ENCODE measurements at places on chromosomes 2 and 18.

GRCh38 chr2:53210538-53210937, 557.1 kb upstream of the CHAC2 start:
- DNase-seq, result no peak

GRCh38 chr2:172168917-172169346, 66.2 kb upstream of the DLX2 start:
- no peak for DNase-seq

DNA sequence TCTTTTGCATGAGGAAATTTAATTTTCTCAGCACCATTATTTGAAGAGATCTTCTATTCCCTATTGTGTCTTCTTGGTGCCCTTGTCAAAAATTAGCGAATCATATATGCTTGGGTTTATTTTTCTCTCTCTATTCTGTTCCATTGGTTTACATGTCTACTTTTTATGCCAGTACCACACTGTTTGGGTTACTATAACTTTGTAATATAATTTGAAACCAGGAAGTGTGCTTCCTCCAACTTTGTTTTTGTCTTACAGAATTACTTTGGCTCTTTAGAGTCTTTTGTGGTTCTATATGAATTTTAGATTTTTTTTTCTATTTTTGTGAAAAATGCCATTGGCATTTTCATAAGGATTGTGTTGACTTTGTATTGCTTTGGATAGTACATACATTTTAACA, 17.6 kb downstream of the ALMS1 start:
- no peak for DNase-seq

GRCh38 chr2:16038621-16039020, 98.3 kb downstream of the MYCN start:
- DNase-seq, result no peak

DNA sequence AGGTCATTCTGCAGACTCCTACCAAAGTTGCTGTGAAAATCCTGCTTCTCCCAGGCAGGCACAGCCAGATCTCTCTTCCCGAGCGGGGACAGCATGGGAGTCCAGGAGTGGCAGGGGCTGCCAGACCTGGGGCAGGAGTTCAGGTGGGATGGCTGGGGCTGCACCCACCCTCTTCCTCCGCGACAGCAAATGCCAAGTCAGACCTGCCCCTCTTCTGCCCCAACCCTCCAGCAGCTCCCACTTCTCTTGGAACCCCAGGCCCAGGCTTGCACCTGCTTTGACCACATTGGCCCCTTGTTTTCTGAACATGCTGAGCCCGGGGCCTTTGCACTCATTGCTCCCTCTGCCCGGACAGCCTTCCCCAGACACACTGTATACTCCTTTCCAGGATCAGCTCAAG, 288.2 kb upstream of the HS6ST1 start:
- DNase-seq, result no peak

GRCh38 chr2:50535971-50536759, 495.8 kb downstream of the NRXN1 start:
- DNase-seq, result no peak

DNA sequence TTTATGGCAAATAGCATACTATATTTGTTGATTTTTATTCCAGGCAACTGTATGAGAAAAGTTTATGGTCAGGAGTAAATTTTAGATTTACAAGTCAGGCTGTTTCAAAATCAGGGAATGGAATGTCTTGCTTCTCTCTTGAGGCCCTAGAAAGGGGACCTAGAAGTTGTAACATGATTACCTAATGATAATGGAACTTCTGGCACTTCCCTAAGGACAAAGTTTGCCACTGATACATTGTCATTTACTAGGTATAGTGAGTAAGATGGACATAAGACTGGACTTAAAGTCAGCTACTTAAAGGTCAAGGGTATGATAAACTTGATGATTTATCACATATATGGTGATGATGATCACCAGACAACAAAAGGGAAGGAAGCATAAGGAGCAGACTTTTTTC, 103.3 kb upstream of the VRK2 start:
- no peak for DNase-seq

GRCh38 chr2:152183401-152184073, 8.0 kb upstream of the STAM2 start:
- DNase-seq, result no peak

- no peak for DNase-seq
These were observed 137.7 kb upstream of the HDAC4 start for GRCh38 chr2:239538357-239539052.

GRCh38 chr2:175308005-175308404, 126.5 kb upstream of the ATP5MC3 start:
- DNase-seq, result no peak

DNA sequence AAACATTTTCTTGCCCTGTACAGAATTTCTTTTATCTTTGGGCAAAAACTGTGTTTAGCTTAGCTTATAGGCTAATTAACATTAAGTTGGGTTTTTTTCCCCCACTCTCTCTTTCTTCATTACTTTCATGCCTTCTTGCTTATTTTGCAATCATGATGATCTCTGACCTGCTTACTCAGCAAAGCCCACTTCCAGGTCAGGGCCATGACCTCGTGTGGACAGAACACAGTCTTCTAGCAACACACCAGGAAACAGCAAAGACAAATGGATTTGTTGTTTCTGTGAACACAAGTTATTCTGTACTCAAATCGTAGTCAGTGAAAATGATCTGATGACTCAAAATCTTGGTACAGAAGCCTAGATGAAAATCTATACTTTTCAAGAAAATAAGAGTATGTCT, 60.7 kb downstream of the SPATS2L start:
- DNase-seq, result no peak

- no peak for DNase-seq
These were observed 91.0 kb downstream of the DGKD start for GRCh38 chr2:233445152-233445830.

- DNase-seq, result no peak
These were observed 120.1 kb downstream of the NUP35 start for GRCh38 chr2:183244300-183244844.

- DNase-seq, result no peak
These were observed 685.5 kb downstream of the CPS1 start for GRCh38 chr2:211241891-211242290.

GRCh38 chr18:7452331-7452730, 114.8 kb upstream of the PTPRM start:
- no peak for DNase-seq

- no peak for DNase-seq
These were observed 180.3 kb downstream of the MYO5B start for GRCh38 chr18:50014606-50015005.

- DNase-seq, result no peak
These were observed 75.3 kb upstream of the RIOK3 start for GRCh38 chr18:23377669-23378301.

DNA sequence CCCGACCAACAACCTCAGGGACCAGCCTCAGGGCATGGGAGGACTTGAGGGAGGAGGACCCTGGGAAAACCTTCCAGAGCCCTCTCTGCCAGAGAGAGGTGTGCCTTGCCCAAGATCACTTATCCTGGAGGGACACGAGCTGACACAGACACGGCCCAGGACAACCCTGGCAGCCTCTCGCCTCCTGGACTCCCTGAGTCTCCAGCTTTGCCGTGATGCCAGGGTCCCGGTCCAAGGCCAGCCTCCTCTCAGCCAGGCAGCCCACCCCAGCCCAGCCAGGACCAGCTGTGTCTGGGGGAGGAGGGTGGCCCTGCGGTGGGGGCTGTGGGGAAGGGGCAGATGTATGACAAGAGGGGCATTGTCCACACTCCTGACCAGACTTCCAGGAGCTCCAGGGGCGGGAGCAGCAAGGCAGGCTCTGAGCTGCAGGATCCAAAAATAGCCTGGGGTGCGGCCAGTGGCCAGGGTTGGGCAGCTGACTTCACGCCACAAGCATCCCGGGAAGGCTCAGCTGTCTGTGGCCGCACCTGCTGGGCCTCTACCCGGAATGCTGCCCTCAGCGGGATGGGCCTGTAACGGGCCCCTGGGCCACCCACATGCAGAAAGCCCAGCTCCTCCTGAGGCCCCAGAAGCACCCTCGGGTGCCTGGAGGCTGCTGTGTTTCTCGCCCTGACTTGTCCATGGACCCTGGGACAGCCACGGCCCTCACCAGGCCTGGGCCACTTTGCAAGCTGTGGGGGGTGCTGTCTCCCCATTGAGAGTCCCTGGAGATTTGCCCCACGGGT, 65.5 kb upstream of the GPC1 start:
- no peak for DNase-seq

DNA sequence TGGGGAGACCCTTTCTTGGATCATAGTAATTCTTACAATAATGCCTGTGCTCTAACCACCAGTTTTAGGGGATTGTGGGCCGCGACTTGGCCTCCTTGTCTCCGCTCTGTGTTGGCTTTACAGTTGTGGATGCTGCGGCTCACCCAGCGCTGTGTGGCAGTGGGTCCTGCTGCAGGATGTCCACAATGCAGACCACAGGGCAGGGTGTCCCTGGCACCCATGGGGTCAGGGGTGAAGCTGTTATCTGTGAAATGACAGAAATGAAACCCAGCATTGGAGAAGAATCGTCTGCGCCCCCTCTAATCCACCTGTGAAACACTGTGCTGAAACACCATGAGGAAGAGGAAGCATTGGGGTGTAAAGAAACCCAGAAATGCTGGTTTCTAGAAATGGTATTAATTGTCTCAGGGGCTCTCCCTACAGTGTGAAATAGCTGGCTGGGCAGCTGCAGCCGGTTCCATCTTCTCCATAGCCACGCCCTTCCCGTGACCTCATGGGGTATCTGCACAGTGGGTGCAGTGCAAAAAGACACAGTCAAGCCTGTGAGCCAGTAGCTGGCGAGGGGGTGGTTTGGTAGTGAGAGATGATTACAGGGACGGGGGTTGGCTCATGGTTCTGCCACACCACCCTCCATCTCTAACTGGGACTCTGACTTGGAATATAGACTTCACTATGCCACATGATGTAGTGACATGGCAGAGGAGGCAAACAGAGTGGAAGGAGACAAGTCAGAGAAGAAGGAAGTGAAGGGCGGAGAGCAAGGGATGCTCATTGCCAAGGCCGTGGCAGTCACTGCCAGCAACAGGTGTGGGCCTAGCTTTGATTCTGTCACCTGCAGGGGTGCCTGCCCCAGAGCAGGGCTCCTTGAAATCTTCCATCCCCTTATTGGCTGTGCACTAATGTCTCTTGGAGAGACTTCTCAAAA, 16.2 kb downstream of the INPP4A start:
- DNase-seq, result no peak

DNA sequence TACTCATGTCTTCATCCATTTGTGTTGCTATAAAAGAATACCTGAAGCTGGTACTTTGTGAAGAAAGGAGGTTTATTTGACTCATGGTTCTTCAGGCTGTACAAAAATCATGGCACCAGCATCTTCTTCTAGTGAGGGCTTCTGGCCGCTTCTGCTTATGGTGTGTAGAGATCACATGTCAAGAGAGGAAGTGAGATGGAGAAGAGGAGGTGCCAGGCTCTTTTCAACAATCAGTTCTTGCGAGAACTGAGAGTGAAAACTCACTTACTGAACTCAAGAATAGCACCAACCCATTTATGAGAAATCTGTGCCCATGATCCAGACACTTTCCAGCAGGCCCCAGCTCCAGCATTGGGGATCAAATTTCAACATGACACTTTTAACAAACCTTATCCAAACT, 30.0 kb upstream of the BARD1 start:
- no peak for DNase-seq

- DNase-seq, result no peak
These were observed 44.4 kb upstream of the ATL2 start for GRCh38 chr2:38421274-38422056.

GRCh38 chr2:238851761-238852160, 3.9 kb downstream of the TWIST2 start:
- no peak for DNase-seq

DNA sequence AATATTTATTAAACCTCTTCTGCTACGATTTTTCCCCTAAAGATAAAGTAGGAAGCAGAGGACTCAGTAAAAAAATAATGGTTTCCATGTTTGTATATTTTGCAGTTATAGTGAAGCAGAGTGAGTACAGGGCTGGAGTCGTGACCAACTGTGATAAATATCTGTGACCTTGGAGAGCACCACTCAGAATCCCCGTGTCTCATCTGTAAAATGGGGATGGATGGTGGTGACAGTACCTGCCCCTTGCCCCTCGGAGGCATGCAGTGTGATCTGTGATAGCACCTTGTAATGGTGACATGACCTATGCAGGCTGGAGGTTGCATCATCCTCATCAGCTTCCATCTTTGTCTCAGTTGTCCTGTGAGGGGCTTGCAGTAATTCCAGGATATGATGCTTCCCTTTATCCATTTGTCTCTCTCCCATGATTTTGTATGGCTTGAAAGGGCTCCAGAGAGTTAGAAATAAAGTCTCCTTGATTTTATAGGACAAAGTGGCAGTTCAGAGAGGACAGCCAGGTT, 5.5 kb downstream of the TTL start:
- DNase-seq, result no peak

DNA sequence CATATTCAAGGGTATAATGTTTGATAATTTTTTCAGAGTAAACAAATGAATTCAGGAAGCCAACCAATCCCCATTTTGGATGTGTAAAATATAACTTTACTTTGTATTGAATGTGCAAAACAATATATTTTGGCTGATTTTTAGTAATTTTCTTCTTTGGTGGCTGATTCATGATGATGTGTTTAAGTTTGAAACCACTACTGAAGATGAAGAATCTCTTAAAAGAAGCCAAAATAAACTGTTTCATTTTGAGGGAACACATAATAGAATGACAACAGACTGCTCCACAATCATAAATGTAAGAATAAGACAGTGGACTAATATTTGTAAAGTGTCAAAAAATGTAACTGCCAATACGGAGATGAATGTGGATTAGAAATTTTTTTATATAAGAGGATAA, 52.5 kb upstream of the TRIM43 start:
- no peak for DNase-seq

DNA sequence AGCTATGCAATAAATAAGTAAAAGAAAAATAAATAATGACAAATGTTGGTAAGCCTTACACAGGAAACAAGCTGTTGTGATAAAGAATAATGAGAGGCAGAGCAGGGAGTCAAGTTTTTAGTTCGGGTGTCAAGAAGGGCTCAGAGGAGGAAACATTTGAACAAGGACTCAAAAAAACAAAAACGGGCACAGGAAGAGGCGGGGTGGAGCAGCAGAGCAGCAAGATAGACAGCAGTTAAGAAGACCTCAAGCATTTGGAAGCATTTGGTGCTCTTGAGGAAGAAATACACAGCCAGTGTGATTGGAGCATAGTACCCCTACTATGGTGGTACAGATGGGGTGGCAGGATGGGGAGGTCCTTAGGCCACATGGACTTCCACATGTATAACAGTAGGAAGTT, 2.8 kb downstream of the TMEM169 start:
- DNase-seq, result no peak

DNA sequence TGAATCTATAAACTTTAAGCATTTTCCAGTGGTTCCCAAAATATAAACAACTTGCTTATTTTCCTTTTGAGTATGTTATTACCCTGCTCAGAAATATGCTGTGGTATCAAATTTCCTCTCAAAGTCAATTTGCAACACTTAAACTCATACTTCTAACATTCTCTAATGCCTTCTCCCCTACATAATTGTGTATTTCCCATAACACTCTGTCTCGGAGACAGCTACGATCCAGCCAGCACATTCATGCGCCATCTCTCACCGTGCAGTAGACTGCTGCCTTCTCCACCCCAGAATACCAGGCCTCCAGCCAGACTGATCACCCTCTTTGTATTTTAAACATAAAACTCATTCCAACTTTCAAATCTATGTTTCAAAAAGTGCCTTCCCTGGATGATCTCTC, 41.8 kb downstream of the TIMM21 start:
- DNase-seq, result no peak

Data from stimulated activated CD8-positive, alpha-beta memory T cell treated with anti-CD3 and anti-CD28 coated beads, Interleukin-7, amount 100 ng/mL, for 1 hour (primary cell).